ENCODE measurements at places on chromosomes 16 and 17.
A peak's percentile ranks its signal among the peaks of the same experiment; 100 is the strongest.

- DNase-seq = no peak
Measured at GRCh38 chr17:60548990-60549389, 22.9 kb upstream of the APPBP2 start.

- no peak for DNase-seq
Measured at GRCh38 chr16:70714581-70715054, 28.8 kb upstream of the MTSS2 start.

DNA sequence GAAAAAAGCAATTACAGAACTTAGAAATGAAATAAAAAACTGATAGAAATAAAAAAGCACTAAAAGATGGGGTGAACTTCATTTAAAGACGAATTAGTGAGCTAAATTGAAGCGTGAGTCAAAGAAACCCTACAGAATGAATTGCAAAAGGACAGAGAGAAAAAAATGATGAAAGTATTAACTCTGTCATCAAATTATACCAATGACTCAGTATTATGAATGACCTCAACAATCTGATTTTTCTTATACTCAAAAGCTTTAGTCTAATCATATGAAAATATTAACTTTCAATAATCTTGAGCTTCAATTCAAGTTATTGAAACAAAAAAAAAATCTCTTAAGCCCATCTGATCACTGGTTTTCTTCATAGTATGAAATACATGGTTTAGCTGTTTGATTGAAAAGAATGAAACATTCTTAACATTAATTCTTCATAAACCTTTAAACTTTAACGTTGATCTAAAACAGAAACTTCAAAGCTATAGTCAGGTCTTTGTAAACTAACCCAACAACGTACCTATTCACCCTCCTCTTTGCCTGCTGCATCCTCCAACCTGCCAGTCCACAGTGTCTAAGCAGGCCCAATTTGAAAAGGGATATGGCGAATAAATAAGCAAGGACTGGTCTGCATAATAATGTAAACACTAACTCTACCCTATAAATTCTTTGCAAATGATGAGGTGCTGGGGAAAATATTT, 6.6 kb downstream of the ABCA5 start:
- DNase-seq = no peak

DNA sequence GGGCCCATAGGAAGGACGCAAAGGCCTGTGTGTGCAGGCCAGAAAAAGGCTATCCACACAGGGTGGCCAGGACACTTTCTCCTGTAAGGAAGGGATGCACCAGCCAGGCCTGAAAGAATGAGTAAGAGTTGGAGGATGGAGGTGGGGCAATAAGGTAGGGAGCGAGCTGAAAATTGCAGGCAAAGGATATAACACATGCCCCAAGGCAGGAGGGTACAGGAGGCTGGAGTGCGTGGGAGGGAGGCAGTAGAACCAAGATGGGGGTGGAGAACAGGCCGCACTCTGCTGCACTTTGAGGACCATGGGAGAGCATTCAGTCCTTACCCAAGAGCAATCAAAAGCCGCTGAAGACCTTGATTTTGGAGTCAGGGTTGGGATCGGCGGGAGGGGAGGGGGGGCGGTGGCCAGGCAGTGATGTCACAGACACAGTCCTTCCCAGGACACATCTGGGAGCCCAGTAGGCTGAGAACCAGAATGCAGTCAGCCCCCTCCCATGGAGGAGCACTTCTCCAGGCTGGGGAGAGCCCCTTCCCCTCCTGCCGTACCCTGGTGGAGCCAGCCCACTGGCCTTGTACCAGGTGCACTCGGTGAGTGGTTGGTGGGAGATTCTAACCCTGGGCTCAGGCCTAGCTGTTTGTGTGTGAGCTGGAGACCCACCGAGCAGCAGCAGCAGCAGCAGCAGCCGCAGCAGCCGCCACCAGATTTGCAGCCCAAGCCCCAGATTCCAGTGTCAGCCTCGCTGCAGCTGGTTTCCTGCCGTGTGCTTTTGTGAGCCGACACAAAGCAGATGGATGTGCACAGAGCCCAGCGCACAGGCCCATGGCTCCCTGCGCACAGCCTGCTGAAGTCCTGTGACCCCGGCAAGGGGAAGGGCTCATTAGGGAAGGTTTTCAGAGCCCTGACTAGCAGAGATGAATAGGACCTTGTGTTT, 17.5 kb downstream of the ANKRD40 start:
- DNase-seq = no peak

- no peak for DNase-seq
Measured at GRCh38 chr17:48283411-48283810, 146.6 kb downstream of the SKAP1 start.

DNA sequence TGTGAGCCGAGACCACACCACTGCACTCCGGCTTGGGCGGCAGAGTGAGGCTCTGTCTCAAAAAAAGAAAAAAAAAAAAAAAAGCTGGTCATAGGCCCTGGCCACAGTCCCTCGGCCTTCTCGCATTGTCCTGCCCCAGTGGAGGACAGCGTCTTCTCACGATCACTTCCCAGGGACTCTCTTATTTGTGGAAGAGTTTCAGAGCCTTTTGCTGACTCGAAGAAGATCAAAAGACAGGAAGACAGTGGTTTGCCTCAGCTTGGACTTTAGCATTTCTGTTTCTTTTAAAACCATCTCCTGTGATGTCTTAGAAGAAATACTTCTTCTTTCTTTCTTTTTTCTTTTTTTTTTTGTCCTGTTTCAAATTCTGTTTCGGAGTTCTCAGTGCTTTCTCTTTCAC, 210.0 kb downstream of the FTO start:
- DNase-seq = no peak

- no peak for DNase-seq
Measured at GRCh38 chr16:87552772-87553573, 49.3 kb upstream of the JPH3 start.

- DNase-seq = peak; percentile 76
Measured at GRCh38 chr17:4162775-4163466, 19.9 kb downstream of the CYB5D2 start.

- peak; percentile 69 for DNase-seq
Measured at GRCh38 chr17:7834542-7834956, 532 bp downstream of the KDM6B start.
